GM06990 (cell line): ENCODE measurements at places on chromosomes 11 and 22.

GRCh38 chr11:121235057-121235456, 57.5 kb upstream of the SC5D start:
- DNase-seq = no peak

- DNase-seq = peak; percentile 87
These were observed 6.4 kb upstream of the IFITM3 start for GRCh38 chr11:326842-327580.

DNA sequence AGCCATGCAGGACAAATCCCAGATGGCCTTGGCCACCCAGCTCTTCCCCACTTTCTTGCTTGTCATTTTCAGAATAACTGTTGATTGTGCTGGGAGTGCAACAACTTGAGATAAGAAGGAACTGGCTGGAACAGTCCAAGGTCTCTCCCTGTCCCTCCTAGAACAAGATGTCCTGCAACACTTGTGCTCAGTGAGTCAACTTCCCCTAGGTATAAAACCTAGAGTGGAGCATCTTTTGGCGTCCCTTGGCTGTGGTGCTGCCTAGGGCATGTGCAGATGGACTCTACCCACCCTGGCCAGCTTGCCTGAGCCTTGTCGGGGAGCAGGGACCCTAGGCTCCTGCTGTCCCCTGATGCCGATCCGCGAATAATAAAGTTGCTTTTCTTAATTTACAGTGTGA, 86.0 kb upstream of the SLC22A12 start:
- DNase-seq = no peak

- DNase-seq = no peak
These were observed 284.0 kb downstream of the ETS1 start for GRCh38 chr11:128303383-128303782.

DNA sequence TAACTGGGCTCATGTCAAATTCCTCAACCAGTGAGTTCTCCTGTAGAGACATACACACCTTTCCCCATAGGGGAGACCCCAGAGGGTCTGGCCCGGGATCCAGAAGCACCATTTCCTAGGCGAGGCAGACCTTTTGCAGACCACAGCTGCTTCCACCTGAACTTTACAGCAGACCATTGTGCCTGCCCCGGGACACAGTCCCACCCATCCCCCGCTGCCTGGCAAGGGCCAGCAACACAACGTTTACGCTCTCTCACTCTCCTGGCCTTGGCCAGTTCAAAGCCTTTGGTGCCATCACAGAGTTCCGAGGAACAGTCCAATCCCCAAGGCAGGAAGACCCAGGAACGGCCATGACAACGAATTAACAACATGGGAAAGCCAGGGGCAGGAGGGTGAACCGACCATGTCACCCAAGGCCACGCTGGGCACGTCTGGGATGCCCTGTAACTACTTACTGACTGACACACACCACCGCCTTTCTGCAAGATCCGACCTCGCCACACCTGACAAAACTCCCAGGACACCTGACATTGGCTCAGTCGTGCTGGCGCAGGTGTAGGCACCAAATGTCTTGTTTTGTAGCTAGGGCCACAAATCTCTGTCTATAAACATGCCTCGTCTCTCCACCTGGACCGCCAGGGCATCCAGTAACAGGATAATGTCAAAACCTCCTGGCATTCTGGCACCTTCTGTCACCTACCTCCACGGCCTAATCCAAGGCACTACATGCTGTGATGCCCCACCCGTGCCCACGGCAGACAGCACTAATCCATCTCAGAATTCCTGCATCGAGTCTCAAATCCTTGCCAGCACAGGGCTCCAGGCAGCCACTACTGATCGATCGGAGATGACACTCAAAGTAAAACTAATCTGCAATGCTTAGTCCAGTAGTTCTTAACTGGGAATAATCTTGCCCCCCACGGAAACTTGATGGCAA, 51.3 kb downstream of the MYH9 start:
- DNase-seq = no peak

DNA sequence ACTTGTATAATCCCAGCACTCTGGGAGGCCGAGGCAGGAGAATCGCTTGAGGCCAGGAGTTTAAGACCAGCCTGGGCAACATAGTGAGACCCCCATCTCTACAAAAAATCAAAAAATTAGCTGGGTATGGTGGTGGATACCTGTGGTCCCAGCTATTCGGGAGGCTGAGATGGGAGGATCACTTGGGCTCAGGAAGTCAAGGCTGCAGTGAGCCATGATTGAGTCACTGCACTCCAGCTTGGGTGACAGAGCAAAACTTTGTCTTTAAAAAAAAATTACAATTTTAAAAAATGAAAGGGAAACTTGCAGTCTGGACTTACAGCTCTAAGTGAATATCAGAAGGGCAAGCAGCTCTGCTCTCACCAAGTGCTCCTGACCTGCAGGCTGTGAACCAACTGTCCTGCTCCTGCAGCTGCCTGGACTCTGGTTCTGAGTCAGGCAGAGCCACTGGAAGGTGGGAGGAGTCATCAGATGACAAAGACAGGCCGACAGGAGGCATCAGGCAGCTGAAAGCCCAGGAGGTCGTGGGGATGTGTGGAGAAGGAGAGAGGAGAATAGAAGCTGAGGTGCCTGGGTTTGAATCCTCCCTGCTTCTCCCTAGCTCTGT, 9.6 kb downstream of the SMTNL1 start:
- no peak for DNase-seq

DNA sequence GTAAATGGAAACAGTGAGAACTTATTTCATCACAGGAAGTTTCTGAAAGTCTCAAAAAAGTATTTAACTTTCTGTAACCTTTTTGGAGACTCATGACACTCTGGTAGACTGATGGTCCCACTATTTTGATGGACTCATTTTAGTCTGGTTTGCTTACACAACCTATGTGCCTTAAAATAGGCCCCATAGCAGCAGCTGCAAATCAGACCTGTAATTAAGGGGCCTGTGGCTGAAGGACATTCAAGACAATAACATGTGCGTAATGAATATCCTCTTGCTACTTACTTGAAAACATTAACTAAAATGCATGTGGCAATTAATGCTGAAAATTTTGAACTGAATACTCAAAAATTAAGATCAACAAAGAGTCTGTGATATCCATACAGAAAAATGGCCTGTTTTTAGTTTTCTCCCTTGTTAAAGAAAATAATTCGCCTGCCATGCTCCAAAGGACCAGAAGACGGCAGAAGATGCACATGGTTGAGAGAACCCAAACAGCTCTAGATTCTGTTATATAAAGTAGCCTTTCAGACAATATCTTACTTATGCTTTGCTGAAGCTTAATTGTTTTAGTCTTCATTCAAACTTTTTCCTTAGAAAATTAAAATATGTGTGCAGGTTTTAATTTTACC, 568.5 kb downstream of the KCNA4 start:
- DNase-seq = no peak

GRCh38 chr11:8805296-8805695, 105.7 kb upstream of the AKIP1 start:
- DNase-seq = no peak

GRCh38 chr22:25782831-25783230, 40.8 kb downstream of the MYO18B start:
- DNase-seq = no peak

GRCh38 chr11:62012832-62013461, 45.5 kb upstream of the FTH1 start:
- no peak for DNase-seq

DNA sequence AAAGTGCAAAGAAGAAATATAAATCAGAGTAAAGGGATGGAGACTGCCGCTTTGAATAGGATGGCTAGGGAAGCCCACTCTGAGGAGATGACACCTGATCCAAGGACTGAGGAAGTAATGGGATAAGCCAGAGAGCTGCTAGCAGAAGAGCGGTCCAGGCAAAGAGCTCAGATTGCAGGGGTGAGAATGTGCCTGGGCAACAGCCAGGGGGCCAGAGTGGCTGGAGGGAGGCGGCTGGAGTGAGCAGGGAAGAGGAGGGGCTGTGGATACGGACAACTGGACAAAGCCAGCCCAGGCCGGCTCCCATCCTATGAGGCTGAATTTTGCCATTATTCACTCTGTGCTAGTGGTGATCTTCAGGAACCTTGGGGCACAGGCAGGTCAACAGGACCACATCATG, 360.3 kb upstream of the SYN3 start:
- no peak for DNase-seq

DNA sequence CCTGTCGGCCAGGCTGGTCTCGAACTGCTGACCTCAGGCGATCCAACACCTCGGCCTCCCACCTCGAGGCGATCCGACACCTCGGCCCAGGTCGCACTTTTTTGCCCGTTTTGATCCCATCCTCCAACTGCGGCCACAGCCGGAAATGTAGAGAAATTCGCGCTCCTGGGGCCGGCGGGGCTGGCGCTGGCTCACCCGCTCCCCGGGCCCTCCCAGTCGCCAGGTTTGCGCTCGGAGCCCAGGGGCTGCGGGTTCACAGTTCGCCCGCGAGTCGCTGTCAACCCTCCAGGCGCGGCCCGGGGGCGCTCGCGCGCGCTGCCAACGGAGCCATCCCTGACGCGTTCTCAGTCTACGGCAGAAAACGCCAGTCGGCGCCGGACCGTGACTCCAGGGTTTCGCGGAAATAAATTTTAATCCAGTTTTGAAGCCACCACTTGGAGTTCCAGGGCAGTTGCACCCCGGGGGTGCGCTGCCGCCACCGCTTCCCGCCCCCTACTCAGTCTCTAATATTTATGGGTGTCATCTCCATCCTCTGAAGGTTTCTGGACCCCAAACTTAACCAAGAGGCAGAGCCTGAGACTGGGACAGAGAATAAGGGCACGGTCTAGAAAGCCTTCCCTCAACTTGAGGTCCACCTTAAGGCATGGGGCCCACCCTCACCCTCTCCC, 1.5 kb upstream of the KLHDC7B start:
- peak; percentile 89 for DNase-seq

- DNase-seq = no peak
These were observed 1.4 kb downstream of the ZFPL1 start for GRCh38 chr11:65085446-65085845.

- no peak for DNase-seq
These were observed 24.5 kb downstream of the RTL6 start for GRCh38 chr22:44473580-44473979.

DNA sequence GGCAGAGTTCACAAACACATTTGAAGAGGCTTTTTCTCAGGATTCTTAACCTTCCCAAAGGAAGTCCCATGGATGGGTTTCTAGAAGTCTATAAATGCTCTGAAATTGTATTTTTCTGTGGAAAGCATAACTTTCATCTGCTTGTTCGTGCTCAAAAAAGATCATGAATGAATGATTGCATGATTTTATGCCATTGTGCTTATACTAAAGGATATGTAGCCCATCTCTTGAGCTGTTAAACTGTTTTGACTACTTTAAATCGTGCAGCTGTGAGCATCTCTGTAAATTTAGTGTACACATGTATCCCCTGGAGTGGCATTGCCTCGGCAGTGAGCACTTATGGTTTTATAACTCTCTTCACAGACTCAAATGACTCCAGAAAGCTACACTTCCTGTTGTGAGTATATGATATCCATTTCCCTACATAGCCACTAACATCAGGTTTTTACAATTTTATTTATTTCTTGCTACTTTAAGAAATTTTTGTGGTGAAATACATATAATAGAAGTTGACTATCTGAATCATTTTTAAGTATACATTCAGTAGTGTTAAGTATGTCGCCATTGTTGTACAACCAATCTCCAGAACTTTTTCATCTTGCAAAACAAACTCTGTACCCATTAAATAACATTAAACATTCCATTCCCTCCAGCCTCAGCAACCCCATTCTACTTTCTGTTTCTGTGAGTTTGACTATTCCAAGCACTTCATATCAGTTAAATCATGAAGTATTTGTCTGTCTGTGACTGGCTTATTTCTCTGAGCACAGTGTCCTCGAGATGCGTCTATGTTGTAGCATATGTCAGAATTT, 8.0 kb downstream of the NEAT1 start:
- DNase-seq = no peak

DNA sequence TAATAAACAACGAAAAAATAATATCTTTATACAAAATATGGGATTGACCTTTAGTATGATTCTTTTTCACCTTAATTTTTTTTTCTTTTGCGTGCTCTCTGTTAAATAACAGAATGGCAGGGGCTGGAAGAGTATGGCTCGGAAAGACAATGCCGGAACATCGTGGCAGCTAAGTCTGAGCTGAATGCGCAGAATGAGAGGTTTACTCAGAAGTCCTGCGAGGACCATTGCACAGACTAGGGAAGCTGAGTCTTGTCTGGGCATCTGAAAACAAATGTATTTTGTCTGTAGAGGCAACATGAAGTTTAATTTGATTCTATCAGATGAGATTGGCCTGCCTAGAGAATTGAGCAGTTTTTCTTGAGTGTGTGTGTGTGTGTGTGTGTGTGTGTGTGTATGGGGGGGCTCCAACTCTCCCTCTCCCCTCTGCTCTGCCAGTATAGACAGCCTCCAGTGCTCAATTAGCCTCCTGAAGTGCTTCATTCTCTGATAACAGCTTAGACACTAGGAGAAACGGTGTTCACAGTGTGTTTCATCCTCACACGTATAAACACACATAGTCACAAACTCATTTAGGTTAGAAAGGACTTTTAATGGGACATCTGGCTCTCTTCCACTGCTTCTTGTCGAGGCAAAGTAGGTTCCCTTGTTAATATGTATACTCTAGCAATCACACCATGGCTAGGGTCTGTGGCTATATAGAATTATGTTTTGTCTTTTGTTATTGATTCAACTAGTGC, 244.3 kb upstream of the SORL1-AS1 start:
- no peak for DNase-seq

GRCh38 chr22:24053481-24054226, 42.5 kb downstream of the CABIN1 start:
- peak; percentile 41 for DNase-seq

GRCh38 chr11:65692367-65692766, 19.7 kb upstream of the KAT5 start:
- DNase-seq = no peak

DNA sequence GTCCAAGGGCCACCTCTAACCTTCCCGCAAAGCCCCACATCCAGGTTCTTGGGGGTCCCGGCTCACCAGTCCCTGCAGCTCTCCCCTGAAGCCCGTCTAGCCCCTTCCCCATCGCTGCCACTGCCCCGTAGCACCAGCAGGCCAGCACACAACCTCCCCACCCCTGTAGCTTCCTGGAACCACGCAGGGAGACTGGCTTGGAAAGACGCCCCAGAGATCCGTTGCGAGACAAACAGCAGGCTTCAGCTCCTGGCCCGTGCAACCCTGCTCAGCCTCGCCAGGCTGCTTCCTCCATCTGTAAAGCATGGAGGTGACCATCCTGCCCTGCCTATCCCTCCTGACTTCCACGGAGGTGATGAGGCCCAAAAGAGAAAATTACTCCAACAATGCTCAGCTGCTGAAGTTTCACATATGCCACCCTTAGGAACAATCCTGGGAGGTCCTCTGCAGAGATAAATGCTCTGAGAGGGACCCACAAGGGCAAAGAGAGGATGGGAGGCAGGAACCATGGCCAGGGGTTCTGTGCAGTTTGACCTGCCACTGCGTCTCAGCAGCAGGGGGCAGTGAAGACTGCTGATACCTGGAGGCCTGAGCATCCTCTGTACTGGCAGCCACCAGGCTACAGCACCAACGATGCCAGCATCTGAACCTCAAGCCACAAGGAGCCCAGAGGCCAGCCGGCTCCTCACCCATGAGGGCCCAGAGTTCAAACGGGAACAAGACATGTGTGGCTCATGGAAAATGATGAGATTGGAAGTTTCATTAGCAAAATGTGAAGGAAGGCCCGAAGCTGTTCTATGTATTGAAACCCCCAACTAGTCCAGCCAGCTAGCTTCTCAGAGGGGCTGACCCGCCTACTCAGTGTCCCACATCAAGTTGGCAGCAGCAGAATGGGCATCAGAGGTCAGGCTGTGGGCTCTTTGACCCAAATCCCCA, 16.1 kb downstream of the DGCR2 start:
- DNase-seq = no peak
